Endodermal cell (in vitro differentiated cells): ENCODE measurements at places on chromosomes 13 and 19.
A peak's percentile ranks its signal among the peaks of the same experiment; 100 is the strongest.

- H3K27ac ChIP-seq: no peak overlapping the region
- DNase-seq: no peak
- no peaks in the 10 kb centered on the region for H3K4me1 ChIP-seq
- H3K4me3 ChIP-seq: no peak overlapping the region
Measured at GRCh38 chr13:98613591-98613990, 36.7 kb upstream of the STK24 start.

DNA sequence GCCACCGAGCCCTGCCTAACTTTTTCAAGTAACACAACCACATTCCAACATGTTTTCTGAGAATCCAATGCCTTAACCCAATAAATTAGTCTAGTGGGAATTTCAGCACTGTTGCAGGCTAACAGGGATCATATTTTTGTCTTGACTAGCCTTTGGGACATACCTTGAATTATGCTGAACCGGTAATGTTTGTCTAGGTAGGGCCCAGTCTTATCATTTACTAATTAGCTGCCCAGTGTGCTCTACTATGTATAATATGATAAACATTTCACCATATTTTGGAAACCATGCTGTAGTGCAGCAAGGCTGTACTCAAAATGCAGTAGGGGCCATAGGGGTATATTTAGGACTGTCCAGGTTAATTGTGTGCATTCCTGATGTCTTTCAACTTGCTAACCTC lies 3.3 kb upstream of the PDS5B start:
- DNase-seq: no peak
- H3K27me3 ChIP-seq: no peaks in the 10 kb centered on the region
- no peak overlapping the region for H3K27ac ChIP-seq
- H3K4me1 ChIP-seq: no peaks in the 10 kb centered on the region
- H3K36me3 ChIP-seq: no peaks in the 10 kb centered on the region

DNA sequence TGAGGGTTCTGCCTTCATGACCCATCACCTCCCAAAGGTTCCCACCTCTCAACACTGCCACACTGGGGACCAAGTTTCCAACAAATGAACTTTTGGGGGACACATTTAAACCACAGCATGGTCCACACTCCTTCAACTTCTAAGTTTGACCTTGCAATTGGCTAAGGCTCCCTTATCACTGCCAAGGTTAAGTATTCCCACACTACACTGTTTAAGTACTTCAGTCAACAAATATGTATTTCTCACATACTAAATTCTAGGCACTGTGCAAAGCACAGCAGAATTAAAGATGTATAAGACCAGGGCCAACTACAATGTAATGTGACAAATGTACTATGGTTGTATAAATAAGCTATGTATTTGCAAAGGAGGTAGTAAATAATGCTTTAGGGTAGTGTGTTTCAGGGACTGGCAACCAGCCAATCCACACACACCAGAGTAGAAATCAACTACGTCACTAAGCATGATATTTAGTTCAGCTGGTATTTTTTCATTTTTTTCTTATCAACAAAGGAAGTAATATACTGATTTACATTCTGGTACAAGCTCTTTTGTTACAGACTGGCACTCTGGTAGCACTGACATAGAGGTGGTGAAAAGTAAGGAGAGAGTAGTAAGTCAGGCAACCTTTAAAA lies 12.2 kb downstream of the NUFIP1 start:
- no peak for DNase-seq
- no peak overlapping the region for H3K27ac ChIP-seq
- H3K36me3 ChIP-seq: peaks cover 76% of the 10 kb centered on the region
- no peak overlapping the region for H3K4me3 ChIP-seq

DNA sequence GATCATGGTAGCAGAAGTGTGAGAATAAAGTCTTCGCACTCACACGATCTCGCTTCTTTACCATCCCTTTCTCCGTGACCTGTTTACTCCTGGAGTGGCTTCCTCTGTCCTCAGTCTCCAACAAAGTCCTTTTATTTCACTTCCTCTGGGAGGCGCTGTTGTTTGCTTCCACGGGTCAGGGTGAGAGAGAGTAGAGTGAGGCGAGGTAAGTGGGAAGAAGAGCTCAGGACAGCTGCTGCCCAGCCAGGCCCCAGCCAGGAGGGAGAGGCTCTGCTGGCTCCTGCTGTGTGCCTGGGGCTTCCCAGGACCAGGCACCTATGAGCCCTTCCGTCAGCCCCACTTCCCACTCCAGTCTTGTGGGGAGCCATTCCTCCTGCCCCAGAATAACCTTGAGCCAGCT lies 242.1 kb downstream of the FGF9 start:
- no peaks in the 10 kb centered on the region for H3K27me3 ChIP-seq
- H3K27ac ChIP-seq: no peak overlapping the region
- peak; percentile 85 for DNase-seq

- no peak overlapping the region for H3K4me3 ChIP-seq
- no peaks in the 10 kb centered on the region for H3K4me1 ChIP-seq
- H3K27me3 ChIP-seq: no peaks in the 10 kb centered on the region
- no peaks in the 10 kb centered on the region for H3K36me3 ChIP-seq
- no peak overlapping the region for H3K27ac ChIP-seq
Measured at GRCh38 chr19:47124937-47125668, 5.5 kb upstream of the SAE1 start.
